ENCODE measurements at places on chromosomes 6 and 20.

GRCh38 chr6:3290149-3290930 lies 31.6 kb downstream of the PSMG4 start:
- DNase-seq: no peak

- no peak for DNase-seq
Observed at GRCh38 chr20:50314678-50315335, 124.2 kb downstream of the CEBPB start.

- no peak for DNase-seq
Observed at GRCh38 chr6:121592261-121592935, 157.0 kb downstream of the GJA1 start.

DNA sequence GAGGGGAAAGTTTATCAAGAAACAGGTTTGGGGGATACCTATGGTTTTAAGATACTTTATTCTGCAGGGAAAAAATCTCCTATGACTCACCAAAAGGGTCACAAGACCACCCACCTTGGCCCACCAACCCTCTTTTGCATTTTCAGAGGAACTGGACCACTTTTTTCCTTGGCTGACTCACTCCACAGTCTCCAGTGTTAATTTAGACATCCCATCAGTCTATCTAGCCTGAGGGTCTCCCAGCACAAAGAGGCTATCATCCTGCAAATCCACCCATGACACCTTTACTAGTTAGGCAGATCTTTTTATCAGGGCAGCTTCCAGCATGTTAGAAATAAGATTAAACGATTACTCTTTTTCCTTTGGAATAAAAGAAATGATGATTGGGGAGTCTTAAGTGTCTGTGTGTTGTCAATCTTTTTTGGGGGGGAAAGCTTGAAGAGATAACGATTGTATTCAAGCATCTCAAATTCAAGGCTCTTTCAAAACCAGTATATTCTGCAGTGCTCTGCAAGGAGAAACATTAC lies 138.1 kb upstream of the RIN2 start:
- no peak for DNase-seq

GRCh38 chr6:80541886-80542285 lies 435.4 kb downstream of the BCKDHB start:
- DNase-seq: no peak

GRCh38 chr20:9966966-9967365 lies 67.8 kb upstream of the ANKEF1 start:
- no peak for DNase-seq

DNA sequence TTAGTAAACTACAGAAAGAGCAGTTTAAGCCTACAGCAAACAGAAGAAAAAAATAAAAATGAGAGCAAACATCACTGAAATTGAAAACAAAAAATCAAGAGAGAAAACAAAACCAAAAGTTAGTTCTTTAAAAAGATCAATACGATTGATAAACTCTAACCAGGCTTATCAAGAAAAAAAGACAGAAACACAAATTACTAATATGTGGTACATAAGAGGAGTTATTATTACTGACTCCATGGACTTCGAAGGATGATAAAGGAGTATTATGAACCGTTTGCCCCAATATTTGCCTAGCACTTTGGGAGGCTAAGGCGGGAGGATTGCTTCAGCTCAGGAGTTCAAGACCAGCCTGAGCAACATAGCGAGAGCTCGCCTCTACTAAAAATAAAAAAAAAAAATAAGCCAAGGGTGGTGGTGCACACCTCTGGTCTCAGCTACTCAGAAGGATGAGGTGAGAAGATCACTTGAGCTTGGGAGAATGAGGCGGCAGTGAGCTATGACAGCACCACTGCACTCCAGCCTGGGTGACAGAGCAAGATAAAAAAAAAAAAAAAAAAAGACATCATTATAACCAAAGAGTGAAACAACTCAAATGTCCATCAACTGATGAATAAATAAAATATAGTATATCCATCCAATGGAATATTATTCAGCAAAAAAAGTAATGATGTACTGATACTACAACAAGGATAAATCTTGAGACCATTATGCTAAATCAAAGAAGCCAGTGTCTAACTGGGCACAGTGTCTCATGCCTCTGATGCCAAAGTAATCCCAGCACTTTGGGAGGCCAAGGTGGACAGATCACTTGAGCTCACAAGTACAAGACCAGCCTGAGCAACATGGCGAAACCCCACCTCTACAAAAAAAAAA lies 12.9 kb downstream of the TRPC4AP start:
- DNase-seq: no peak

GRCh38 chr6:14732226-14732843 lies 513.5 kb upstream of the JARID2 start:
- DNase-seq: no peak

DNA sequence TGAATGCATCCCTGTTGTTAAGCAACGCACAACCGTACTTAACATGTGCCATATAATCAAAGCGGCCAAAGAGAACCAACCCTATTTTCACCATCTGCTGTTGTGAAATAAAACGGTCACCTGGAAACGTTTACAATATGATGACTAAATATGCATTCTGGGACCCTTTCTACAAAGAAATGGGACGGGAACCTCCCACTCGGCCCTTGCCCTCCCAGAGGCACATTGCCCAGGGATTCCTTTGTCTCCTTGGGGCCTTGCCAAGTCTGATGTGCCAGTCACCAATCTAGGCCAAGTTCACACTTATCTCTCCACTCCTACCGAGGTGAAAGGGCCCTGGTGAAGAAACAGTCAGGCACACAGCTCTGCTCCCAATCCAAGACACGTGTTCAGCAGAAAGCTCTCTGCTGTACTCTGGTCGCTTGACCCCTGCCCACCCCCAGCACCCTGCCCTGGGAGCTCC lies 427.4 kb upstream of the JARID2 start:
- DNase-seq: no peak

GRCh38 chr6:86581833-86582232 lies 355.5 kb upstream of the HTR1E start:
- no peak for DNase-seq

DNA sequence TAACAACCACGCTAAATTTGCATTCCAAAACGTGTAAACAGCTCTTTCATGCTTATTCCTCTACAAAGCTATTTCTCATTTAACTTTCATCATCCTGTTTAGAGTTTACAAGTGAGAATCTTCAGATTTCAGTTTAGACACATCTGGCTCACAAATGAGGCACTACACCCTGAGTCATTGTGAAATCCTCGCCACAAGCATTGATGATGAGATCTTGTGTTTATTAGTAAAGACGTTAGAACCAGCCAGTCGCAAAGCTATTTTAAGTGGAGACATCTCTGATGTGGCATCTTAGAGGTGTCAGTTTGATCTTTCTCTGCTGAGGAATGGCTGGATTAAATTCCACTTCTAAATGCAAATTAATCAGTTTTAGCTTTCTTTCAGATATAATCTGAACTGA lies 8.3 kb upstream of the ISM1 start:
- no peak for DNase-seq

DNA sequence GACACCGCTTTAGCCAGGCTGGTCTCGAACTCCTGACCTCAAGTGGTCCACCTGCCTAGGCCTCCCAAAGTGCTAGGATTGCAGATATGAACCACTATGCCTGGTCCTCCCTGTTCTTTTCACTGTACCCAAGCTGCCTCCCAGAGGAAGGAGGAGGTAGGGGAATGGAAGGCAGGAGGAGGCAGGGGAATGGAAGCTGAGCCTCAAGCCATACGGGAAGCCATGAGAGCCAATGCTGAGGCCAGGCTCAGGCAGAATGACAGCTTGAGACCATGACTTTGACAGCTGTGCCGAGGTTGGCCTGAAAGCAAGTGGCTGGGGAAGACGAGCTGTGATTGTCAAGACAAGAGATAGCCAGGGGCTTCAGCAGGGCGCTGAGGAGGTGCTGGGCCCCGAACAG lies 13.6 kb upstream of the ZNF335 start:
- DNase-seq: no peak

GRCh38 chr6:73340048-73340447 lies 14.0 kb downstream of the DPPA5 start:
- DNase-seq: no peak

DNA sequence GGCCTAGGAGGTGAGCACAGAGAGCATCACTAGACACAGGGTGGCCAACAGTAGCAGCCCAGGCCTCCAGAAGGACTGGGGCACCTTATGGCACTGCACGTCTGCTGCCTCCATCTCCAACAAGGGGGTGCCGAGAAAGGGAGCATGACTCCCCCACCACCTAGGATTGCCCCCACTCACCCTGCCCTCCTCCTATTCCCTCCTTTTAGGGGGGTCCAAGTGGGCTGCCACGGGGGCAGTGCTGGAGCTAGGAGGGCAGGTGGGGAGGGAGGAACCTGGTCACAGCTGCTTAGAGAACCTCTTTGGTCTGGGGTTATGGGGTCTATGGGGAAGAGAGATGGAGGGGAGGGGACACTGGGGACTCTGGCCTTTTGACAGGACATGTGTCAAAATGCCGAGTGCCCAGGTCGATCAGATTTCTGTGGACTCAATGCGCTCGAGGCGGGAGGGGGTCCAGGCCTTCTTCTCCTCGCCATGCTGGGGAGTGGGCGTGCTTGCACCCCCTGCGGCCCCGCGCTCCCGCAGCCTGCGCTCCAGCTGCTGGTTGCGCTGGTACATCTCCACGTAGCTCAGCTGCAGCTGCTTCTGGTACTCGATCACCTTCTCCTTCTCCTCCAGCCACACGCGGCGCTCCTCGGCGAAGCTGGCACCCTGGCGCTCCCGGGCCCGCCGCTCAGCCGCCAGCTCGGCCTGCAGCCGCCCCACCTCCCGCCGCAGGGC lies 4.5 kb upstream of the FASTKD5 start:
- DNase-seq: no peak

DNA sequence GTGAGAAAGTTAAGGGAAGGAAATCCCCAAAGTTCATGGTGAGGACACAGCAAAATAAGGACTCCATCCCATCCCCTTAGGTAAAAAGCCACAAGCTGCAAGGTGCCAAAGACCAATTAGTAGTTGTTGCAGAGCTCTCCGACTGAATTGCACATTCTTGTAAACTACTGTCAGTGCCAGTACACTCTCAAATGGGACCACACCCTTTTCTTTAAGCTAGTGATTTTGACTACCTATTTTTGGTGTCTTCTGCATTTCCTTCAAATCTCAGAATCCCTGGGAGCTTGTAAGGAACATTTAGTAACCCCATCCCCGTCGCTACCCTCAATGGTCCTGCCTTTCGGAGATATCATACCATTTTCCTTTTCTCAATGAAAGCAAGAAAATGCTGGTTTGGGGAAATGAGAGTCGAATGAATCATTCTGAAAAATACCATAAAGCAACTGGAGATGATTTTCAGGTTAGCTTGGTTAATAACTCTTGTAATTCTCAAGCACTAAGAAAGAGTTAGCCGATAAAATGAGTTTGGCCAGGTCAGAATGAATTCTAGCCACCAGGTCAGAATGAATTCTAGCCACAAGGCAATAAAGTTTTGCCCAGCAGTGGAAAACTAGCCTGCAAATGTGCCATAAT lies 5.2 kb upstream of the HMGN3 start:
- no peak for DNase-seq

GRCh38 chr6:168837254-168838036 lies 396.5 kb downstream of the SMOC2 start:
- DNase-seq: no peak

- DNase-seq: no peak
Observed at GRCh38 chr6:144922120-144922722, 637.1 kb downstream of the UTRN start.

GRCh38 chr20:13858439-13858838 lies 73.6 kb downstream of the NDUFAF5 start:
- no peak for DNase-seq

GRCh38 chr6:13292774-13293173 lies 35.6 kb downstream of the TBC1D7 start:
- no peak for DNase-seq

DNA sequence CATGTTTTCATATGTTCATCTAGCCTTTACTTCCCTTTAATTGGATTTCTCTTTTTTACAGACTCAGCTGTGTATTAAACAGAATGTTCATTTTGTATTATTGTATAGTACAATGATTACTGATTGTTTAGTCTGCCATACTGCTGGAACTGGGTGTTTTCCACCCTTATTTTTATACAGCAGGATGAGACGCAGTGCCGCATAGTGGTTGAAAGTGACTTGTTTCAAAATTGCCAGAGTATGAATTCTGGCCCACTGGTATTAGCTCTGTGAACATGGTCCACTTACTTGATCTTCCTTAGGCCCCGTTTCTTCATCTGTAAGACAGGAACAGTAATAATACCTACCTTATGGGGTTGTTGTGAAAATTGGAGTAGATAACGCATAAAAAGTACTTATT lies 22.1 kb downstream of the AFDN start:
- DNase-seq: no peak

DNA sequence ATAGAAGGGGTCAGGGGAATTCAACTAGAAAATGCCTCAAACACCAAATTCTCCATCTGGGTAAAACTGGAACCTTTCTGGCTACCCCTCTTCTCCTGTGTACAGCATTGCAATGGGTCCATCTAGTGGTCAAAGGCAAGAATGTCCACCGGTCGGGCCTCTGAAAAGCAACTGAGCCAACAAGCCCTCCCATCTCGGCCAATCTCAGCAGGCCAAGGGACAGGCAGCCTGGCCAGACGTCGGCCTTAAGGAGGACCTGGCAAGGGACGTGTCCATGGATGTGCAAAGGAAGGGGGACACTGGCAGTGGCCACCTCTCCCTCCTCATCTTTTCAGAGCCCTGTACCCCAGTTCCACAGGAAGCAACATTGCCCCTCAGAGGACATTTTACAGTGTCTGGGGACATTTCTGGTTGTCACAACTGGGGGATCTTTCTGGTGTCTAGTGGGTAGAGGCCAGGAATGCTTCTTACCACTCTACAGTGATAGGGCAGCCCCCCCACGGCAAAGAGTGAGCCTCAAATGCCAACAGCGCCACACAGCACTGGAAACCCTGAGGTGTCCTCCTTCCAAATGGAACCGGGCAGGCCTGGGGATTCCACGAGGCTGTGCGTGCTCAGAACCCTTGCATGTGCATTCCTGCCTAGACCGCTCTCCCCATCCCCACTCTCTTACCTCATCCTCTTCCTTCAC lies 99.8 kb upstream of the FOXA2 start:
- DNase-seq: no peak

- DNase-seq: no peak
Observed at GRCh38 chr6:125222531-125223455, 69.2 kb downstream of the TPD52L1 start.

GRCh38 chr6:132418235-132418965 lies 17.1 kb upstream of the MOXD1 start:
- DNase-seq: no peak

DNA sequence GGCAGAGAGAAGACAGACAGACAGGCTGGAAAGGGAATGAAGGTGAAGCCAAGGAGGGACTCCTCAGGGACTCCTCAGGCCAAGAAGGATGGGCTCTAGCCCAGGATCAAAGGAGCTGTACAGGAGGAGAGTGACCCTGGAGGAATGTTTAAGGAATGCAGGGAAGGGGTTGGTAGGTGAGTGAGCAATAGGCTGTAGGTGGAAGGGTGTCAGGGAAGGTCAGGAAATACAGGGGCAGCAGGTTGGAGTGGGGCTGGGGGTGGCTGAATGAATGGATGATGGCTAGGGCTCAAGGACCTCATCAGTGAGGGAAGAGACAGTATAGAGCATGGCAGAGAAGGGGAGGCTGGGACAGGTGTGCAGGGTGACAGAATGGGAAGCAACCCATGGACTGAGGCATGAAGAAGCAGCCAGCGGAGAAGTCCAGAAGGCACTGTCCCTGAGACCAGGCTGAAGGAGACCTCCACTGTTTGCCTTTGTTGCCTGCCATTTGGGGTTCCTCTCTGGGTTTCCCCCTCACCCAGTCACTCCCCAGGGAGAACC lies 13.2 kb downstream of the SYNGAP1 start:
- no peak for DNase-seq

Measured in stimulated activated CD8-positive, alpha-beta memory T cell treated with anti-CD3 and anti-CD28 coated beads, Interleukin-4, amount 100 ng/mL, for 1 hour (primary cell).